ENCODE measurements at places on chromosomes 5 and 9.

DNA sequence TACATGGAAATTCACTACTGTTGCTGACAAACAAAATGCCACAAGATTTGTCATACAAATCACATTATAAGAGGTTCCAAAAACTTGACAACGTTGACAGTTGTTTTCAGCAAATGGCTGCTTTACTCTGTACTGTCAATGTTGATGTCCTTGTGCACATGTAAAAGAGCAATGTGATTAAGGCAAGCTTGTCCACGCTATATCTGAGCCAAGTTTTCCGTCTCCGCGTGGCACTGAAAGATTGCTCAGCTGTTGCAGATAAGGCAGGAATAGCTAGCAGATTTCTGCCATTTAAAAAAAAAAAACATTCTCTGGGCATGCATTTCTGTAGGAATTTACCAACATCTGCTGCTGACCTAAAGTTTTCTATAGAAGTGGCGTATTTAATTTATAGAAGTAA is 46.4 kb upstream of the MEF2C start:
- no peak for DNase-seq

GRCh38 chr9:4548811-4549725 is 58.8 kb downstream of the SLC1A1 start:
- DNase-seq: no peak

GRCh38 chr5:148815578-148815977 is 10.8 kb upstream of the ADRB2 start:
- DNase-seq: no peak

DNA sequence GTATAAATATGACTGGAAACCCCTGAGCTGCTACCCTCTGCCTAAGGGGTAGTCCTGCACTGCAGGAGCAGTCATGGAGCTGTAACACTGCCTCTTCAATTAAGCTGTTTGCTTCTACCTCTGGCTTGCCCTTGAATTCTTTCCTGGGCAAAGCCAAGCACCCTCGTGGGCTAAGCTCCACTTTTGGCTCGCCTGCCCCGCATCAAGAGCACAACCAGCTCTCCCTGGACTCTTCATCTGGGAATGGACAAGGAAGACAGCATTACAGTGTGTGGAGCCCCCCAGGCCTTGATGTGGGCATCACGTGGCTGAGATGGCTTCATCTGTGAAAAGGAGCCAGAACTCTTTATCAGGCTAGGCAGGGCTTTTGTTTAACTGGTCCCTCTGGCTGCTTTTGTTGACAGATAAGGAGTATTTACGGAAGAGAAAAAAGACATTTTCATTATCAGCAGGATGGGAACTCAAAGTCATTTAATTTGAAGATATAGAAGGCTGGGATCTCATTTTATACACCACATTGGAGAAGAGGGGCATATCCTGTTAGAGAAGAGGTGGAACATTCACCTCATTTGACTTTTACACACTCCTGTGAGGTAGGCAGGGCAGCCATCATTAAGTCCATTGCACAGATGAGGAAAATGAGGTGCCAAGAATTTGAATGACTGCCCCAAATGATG is 137.8 kb downstream of the SEMA6A start:
- no peak for DNase-seq

GRCh38 chr5:74648835-74649293 is 8.3 kb upstream of the ENC1 start:
- peak; percentile 70 for DNase-seq
